Right kidney (tissue), 9 donors: ENCODE measurements at places on chromosomes 4 and X.

- peak; percentile 79 for DNase-seq
Observed at GRCh38 chrX:104166735-104167436, 633 bp downstream of the FAM199X start.

DNA sequence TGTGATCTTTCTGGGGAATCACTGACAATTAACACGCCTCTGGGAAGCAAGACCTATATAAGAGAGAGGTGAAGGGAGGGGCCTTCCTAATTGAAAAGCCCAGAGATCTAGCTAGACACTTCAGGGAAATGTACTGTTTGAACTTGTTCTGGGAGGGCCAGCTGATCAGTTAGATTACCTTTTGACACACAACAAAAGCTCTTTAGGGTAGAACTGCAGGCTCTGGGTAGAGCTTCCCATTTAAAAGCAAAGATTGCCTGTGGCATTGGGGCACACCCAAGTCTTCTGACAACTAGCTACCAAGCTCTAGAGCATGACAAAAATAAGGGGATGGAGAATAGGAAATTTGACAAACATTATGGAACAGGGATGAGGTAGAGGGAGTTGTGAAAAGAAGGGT, 26.3 kb downstream of the AREG start:
- no peak for DNase-seq

DNA sequence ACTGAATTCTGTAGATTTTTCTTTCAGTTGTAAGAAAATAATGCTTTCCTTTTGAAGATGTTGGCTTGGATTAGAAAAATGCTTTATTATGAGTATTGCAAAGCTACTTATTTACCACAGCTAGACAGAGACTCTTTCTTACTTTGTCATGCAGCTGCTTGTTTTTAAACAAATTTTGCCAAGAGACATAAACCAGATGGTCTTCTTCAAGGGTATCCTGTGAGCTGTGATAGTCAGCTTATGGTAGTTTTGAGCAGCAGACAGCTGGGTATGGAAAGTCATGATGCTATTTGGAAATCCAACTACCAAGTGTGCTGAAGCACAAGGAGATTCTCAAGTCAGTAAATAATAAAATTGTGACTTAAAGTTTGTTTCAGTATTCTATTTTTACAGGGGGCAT, 941.5 kb downstream of the DMD start:
- no peak for DNase-seq

GRCh38 chrX:53571494-53571893, 115.0 kb downstream of the HUWE1 start:
- no peak for DNase-seq

- DNase-seq: no peak
Observed at GRCh38 chr4:107721436-107722100, 1.5 kb upstream of the PAPSS1 start.

- no peak for DNase-seq
Observed at GRCh38 chr4:91525621-91526020, 778.1 kb upstream of the GRID2 start.

DNA sequence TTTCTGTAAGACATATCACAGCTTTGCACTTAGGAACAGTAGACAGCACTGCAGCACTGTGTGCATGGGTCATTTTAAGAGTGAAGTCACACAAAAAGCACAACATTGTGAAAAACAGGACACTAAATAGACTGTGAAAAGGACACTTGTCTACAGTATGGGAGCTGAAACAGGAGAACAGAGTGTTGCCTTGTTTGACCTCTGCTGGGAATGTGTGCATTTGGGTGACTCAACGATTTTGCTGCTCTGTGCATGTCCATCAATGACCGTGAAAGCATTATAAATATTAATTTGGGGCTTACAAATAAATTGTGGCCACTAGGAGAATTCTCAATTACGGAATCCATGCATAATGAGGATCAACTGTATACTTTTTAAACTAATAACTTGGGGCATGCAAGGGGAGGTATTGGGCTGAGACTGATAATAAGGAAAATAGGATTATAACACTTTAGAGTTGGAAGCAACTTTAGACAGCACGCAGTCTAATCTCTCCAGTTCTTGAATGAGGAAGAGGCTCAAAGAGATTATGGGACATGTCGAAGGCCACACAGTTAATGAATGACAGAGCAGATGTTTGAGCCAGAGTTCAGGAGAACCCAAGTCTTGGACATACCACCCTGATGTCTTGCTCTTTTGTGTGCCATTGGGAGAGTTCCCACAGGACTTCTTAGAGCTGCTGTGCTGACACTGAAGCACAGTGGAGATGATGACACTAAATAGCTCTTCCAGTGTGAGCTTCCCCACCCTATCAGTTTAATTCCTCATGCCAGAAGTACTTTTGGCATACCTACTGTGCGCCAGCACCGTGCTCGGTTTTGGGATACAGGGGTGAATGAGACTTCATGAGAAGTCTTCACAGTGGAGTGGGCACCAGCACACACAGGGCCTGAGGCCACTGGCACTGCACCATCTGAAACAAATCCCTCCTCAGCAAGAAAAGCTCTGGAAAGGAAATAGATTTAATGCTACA, 79.3 kb downstream of the FRAS1 start:
- DNase-seq: no peak

DNA sequence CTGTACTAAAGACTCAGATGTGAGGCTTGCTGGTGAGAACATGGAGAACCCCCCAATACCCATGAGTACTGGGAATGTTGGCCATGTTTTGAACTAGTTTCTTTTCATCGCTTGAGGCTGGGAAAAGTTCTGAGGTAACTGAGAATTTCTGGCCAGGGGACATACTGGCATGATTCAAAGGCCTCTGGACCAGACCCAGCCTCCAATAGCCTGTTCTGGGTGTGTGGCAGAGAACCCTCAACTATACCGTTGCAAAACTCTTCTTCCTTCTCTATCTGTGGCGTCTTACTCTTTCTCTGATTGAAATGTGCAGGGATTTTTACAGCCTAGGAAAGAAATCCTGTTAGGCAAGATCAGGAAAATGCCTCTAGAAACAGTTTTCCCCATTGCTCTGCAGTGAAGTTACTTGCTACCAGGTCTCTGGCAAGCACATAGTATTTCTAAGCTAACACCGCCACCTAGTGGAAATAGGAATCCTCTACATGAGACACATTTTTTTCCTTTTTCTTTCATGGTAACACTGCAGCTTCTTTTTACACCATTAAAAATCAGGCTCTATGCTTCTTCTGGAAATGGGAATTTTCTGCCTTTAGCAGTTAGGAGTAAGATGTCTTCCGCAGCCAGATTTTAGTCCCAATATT, 170.7 kb upstream of the ZCCHC13 start:
- peak; percentile 20 for DNase-seq

DNA sequence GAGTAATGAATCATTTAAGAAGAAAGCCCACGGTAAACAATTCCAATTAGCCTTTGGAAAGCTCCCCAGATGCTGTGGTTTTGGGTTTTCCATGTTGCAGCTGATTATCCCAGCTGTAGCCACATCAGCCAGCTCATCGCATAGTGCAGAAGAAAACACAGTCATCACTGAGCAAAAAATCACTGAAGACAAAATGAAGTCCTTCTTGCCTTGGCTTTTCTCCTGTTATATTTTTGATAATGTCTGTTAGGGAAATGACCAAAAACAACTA, 193.0 kb upstream of the C1QTNF7 start:
- DNase-seq: no peak

- no peak for DNase-seq
Observed at GRCh38 chrX:22323541-22323940, 50.8 kb downstream of the CBLL2 start.

GRCh38 chr4:5630762-5631161, 77.6 kb downstream of the EVC2 start:
- no peak for DNase-seq

DNA sequence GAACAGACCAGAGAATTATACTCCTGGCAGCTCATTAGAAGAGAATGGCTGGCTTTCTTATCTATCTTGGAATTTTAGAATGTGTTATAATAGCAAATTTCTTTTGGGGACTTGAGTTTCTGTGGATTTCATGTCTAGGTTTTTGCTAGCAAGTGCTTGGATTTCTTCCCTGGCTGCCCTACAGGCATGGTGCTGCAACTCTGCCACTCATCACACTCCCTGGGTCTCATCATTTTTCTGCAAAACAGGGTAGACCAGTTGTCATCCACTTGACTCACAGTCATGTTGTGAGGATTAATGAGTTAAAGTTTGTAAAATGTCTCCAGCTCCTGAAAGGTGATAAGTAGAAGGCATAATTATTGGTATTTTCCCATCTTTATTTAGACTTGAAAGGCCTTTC, 60.7 kb upstream of the LCORL start:
- no peak for DNase-seq

- no peak for DNase-seq
Observed at GRCh38 chrX:53211391-53211978, 13.5 kb downstream of the KDM5C start.

DNA sequence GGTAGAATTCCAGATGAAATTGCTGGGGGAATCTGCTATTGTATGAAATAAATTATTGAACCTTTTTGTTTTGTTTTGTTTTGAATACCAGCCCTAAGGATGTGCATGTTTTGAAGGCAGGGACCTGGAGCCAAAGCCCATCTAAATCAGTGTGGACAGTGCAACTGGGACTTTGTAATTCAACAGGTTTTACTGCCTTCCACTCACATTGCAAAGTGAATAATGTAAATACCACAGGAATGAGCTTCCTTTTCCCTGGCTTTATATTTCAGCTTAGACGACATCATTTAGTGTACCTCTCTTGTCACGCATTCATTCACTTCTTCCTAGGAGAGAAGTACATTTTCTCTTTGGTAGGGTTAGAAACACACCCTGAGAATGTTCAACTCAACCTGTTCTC, 795.0 kb downstream of the CENPC start:
- no peak for DNase-seq

DNA sequence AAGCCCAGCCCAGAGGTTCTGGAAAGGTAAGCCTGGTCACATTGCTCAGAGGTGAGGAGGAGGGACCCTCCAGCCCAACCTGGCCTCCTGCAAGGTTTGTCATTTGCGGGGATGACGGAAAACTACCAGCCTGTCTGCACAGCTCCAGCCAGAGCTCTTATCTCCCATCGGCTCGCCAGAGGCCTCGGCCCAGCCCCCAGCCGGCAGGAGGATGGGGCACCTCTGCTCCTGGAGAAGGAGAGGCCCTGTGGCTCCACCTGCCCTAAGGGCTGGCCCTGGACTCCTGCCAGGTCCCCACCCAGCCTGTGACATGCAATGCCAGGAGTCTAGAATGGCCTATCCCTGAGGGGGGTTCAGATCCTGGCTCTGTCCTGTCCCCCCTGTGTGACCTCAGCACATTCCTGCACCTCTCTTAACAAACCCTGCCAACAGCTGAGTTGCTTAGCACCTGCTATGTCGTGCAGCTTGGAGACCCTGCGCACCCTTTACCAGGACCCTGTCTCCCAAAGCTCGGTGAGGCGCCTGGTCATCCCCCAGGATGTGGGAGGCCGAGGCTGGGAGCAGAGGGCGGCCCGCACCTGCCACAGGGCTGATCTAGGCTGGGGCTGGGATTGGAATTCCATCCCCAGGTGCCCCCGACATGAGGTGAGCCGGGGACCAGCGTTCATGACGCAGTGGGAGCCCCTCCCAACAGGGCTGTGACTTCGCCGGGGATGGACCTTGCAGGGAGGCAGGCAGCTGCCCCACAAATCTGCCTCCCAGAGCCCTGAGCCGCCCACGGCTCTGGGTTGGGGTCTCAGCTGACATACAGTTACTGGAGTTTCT, 14.4 kb downstream of the ADRA2C start:
- no peak for DNase-seq

- DNase-seq: no peak
Observed at GRCh38 chr4:27016551-27016950, 155.9 kb downstream of the STIM2 start.

- no peak for DNase-seq
Observed at GRCh38 chr4:113080050-113080449, 30.6 kb downstream of the ANK2 start.

DNA sequence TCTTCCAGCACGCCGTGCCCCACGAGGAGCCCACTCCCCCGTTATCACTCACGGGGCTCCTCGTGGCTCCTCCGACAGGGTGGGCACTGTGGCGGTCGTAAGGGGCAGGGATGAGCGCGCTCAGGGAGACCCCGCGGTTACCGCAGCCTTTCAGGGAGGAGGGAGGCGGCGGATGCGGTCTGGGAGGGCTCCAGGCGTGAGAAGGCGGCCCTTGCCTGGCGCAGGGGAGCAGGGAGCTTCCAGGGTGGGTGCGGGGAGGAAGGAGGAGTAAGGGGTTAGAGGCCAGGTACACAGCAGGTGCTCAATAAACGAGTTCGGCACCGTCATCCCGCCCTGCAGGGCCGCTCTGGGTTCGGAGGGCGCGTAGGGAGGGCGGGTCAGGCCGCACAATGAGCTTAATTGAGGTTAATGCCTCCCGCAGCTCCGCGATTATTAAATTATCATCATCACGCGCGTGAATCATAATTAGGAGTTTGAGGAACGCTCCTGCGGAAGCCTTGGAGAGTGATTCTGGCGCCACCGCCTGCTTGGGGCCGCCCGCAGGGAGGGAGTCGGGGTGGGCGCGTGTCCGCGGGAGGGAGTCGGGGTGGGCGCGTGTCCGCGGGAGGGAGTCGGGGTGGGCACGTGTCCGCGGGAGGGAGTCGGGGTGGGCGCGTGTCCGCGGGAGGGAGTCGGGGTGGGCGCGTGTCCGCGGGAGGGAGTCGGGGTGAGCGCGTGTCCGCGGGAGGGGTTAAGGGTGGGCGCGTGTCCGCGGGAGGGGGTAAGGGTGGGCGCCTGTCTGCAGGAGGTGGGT, 7.6 kb upstream of the NKX1-1 start:
- no peak for DNase-seq

DNA sequence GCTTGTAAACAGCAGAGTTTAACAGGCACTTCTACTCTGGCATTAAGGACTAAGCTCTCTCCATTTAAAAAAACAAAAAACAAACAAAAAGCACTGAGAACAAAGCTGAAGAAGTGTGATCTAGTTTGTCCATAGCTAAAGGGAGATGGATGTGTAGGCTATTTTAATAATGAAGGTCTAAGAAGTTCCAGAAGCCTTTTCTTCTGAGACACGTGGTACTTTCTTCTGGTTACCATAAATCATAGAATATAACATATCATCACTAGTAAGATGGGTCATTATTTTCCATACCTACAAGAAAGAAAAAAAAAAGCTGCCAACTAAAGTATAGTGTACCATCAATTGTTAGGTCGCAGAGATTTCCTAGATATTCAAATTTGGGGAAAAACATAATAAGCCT, 722 bp upstream of the NBDY start:
- DNase-seq: no peak
